Caki2 (cell line): ENCODE measurements at places on chromosomes 2 and 18.

- no peak for DNase-seq
These were observed 116.7 kb upstream of the MGAT5 start for GRCh38 chr2:134137182-134137611.

GRCh38 chr2:30958193-30958917, 151.1 kb upstream of the CAPN13 start:
- no peak for DNase-seq

DNA sequence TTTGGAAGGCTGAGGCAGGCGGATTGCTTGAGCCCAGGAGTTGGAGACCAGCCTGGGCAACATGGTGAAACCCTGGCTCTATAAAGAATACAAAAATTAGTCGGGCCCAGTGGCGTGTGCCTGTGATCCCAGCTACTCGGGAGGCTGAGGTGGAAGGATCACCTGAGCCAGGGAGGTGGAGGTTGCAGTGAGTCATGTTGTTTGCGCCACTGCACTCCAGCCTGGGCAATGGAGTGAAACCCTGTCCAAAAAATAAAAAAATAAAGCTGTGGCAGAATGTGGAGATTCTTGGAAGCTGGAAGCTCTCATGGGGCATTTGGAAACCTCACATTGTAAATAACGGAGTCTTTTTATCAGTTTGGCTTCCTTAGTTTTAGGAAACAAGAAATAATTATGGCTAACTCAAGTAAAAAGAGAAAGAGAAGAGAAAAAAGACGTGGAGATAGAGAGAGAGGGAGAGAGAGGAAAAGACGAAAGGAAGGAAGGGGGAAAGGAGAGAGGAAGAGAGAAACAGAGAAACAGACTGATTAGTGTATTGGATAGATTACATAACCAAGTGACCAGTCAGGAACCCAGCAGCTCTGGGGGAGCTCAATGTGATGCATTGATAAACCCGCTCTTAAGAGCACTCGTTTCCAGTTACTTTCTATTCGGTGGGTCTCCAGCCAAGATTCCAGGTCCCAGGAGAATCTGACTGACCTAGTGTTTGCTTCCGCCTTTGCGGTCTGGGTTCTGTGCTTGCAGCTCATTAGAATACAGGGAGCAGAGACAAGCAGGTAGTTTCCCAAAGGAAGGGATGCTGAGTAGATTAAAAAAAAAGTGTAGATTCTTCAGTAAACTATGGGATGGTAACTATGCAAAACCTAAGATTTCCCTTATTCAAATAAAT, 1.1 kb upstream of the SPAST start:
- DNase-seq = peak; percentile 60

GRCh38 chr2:97868986-97869721, 126.6 kb downstream of the TMEM131 start:
- DNase-seq = peak; percentile 96

GRCh38 chr2:101341421-101341820, 32.9 kb upstream of the RNF149 start:
- DNase-seq = peak; percentile 29

- DNase-seq = no peak
These were observed 71.3 kb downstream of the SCG2 start for GRCh38 chr2:223530811-223531210.

GRCh38 chr2:171432969-171433762, 624 bp downstream of the METTL8 start:
- DNase-seq = peak; percentile 50

- DNase-seq = no peak
These were observed 135.3 kb upstream of the CTAGE1 start for GRCh38 chr18:22552899-22553460.
